ENCODE measurements at places on chromosomes 6 and 20.

- DNase-seq, result no peak
Observed at GRCh38 chr20:45115829-45116228, 855 bp upstream of the WFDC5 start.

DNA sequence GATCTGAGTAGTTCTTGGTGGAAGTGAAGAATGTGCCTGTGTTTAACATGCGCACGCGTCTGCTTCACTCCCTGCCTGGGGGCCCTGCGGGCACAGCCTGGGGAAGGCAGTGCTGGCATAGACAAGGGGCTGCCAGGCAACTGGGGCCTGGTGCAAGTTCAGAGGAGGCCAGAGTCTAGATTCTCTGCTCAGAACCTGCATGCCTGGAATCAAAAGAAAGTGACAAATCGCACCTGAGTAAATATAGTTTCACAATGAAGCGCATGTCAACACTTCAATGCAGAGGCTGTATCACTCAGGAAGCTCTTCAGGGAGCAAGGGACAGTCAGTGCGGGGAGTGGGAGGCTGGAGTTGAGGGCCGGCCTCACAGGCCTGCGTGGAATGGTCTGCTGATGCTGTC lies 24.2 kb upstream of the PPP1R14C start:
- DNase-seq, result no peak

DNA sequence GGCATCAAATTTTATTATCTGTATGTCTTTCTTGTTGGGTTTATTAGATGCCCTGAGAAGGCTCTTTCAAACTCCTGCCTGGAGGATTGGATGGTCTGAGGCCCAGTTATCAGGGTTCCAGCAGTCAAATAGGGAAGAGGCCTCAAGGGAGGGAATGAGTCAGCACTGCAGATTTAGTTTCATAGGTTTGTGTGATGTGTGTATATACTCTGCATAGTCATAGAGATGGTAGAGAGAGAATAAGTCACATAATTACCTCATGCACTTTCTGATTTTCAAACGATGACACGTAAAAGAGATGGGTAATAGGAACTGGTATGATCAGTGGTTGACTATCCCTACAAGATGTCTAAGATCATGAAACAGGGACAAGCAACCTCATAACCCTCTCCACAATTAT lies 82.1 kb downstream of the ADAT2 start:
- no peak for DNase-seq

GRCh38 chr20:13338999-13339411 lies 117.9 kb downstream of the ISM1 start:
- peak; percentile 39 for DNase-seq

All from mucosa of gallbladder (tissue), 1 donor.